ENCODE measurements at places on chromosomes 11 and 22.

GRCh38 chr11:47863189-47863897, 15.2 kb upstream of the NUP160 start:
- no peak for DNase-seq

- DNase-seq: no peak
Observed at GRCh38 chr11:36738292-36738861, 140.3 kb upstream of the RAG2 start.

DNA sequence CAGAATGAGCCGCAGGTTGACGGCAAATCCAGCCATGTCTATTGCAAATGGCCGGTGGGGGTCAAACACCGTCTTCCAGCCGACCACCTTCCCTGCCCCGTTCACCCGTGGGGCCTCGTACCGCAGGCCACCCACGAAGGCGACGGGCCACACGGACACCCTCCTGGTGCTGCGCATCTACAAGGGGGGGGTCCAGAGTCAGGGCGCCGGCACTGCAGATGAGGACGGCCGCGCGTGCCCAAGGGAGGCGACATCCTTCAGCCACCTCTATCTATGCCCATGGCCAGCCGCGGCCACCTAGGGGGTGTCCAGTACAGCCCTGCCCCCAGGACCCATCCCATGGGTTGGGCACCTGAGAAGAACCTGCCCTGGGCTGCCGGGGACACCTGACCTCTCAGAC, 29.2 kb downstream of the B3GAT1 start:
- DNase-seq: no peak

GRCh38 chr11:27705873-27706820, 5.9 kb upstream of the BDNF start:
- no peak for DNase-seq

DNA sequence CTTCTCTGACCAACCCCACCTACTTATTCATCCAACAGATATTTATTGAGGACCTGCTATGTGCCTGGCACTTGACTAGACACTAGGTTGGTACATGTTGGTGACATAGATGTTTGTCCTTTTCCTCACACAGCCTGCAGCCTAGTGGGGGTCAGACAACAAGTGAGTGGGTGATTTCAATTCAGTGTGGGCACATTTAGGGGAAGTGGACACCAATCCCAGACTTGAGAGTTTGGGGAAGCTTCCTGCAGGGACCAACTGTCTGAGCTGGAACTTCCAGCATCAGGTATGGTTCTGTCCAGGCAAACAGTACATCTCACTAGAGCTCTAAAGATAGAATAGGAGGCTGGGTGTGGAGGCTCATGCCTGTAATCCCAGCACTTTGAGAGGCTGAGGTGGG, 5.8 kb upstream of the BCL9L start:
- DNase-seq: no peak

- no peak for DNase-seq
Observed at GRCh38 chr11:97118614-97119200, 728.9 kb downstream of the JRKL start.

DNA sequence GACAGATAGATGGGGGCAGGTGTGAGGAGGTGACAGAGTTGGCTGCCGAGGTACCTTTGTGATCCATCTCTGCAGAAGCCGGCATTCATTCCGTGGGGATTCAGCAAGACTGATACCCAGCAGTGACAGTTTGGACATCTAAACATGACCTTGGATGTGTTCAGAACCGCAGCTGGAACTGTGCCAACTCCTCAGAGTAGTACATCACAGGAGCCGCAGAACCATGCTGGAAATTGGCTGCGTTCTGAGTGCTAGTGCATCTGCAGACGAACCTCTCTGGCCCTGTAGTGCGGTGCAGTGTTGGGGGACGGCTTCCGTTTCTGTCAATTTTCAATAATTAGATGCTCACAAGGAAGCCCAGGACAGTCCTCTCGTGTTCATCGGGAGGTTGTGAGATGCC, 772.1 kb downstream of the NTM start:
- DNase-seq: no peak

DNA sequence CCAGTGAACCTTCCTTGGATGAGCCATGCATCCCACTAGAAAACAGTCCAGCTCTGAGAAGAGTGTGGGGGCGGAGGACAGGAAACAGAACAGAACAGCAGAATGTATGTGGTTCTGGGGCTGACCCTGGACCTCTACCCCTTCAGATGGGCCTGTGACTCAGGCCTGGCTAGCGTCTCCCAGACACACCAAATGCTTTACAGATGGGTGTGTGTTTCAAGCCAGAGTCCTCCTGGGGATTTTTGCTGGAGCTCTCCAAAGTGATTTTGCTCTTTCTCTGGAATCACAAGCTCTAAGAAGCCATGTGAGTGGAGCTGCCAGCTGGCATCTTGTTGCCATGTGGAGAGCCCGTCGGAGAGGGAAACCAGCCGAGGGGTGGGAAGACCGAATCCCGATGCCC, 13.2 kb upstream of the C1QTNF4 start:
- no peak for DNase-seq

DNA sequence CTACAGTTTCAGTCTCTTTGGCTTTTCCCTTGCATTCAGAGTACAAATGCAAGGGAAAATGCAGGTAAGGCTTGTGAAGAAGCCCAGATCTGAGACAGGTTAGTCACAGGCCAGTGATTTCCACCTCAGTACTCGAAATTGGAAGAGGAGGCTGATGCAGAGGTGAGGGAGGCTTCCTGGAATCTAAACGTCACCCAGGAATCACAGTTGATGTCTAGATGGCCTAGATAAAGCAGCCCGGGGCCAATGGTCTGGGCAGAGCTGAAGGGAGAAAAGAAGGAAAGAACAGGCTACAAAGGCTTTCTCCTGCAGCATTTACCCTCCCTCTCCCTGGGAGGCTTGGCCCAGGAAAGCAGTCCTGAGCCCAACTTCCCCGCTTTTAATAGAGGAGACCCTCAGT, 8.5 kb downstream of the TRIM6 start:
- no peak for DNase-seq

- DNase-seq: no peak
Observed at GRCh38 chr11:64239662-64240434, 1.0 kb upstream of the FKBP2 start.

All from CD4-positive, alpha-beta T cell treated with Interleukin-17A for 4 hours (primary cell).